Heart right ventricle (tissue), 16 donors: ENCODE measurements at places on chromosomes 3 and 15. TPM values are rescaled to one million over a fixed set of nuclear protein-coding genes. Genes with fewer than 3 reads are reported as not detected.

GRCh38 chr3:14852717-14853116 is 34.0 kb downstream of the FGD5 start:
- DNase-seq, result no peak
- no peak overlapping the region for H3K4me3 ChIP-seq
- H3K36me3 ChIP-seq, result no peaks in the 10 kb centered on the region

GRCh38 chr3:114154321-114154821 is 24.5 kb downstream of the DRD3 start:
- no peak overlapping the region for H3K27ac ChIP-seq
- DNase-seq, result no peak
- no peaks in the 10 kb centered on the region for H3K27me3 ChIP-seq
- no peaks in the 10 kb centered on the region for H3K36me3 ChIP-seq
- H3K4me1 ChIP-seq, result peaks cover 3% of the 10 kb centered on the region

TTC21A gene
- total RNA-seq, result 1.3 TPM

GRK7 gene
- not detected for total RNA-seq

DNA sequence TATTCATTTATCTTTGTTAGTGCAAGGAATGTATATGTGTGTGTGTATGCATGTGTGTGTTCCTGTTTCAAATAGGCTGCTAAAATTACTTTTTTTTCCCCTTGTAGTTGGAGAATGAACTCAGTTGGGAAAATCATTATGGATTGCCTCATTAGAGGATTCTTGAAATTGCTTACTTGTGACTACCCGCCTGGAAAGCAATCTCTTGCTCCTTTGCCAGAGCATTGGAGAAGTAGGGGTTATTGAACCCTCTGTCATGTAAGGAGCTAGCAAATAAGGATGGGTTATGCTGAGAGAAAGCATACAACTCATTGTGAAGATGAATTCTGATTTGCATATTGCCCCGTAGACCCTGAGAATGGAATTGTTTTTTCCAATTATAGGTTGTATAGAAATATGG is 474.5 kb downstream of the CADM2 start:
- H3K27me3 ChIP-seq, result no peaks in the 10 kb centered on the region
- H3K4me1 ChIP-seq, result no peaks in the 10 kb centered on the region
- DNase-seq, result no peak
- no peaks in the 10 kb centered on the region for H3K36me3 ChIP-seq
- no peak overlapping the region for H3K4me3 ChIP-seq
- H3K27ac ChIP-seq, result no peak overlapping the region

XCR1 gene
- 0.72 TPM for total RNA-seq

GRCh38 chr3:141659821-141660613 is 78.1 kb upstream of the RNF7 start:
- peak; percentile 70 for DNase-seq
- no peaks in the 10 kb centered on the region for H3K27me3 ChIP-seq
- peak overlapping the region; percentile 62 for H3K4me3 ChIP-seq
- H3K36me3 ChIP-seq, result no peaks in the 10 kb centered on the region

ACKR2 gene
- total RNA-seq, result 1.2 TPM

DNA sequence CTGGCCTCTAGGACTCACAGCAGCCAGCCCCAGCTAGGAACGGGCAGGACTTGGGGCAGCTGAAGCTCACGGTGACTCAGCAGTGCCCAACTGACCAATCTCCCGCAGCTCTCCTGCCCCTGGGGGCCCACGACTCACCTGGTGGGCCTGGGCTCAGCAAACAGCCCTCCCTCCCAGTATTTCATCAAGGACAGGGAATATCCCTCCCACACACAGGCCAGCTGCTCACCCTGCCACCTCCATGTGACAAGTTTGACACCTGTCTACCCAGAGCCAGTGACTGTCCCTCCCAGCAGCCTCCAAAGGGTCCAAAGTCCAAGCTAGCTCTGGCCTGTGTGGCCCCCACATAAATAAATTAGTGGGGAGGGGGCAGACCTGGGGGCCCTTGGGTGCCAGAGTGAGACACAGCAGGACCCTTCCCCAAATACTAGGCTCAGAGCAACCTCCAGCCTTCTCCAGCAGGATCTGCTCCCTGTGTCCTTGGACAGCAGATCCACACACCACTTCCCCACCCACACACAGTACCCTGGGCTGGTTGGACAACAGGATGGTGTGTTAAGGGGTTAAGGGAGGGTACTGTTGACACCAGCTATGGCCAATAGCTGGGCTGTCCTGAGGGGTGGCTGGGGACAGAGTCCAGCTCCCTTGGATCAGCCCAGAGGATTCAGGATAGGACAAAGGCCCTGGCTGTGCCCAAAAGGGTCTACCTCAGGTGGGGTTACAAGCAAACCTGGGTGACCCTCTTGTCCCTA is 4.3 kb downstream of the GNAT1 start:
- peaks cover 56% of the 10 kb centered on the region for H3K27me3 ChIP-seq
- DNase-seq, result no peak
- no peak overlapping the region for H3K27ac ChIP-seq
- peaks cover 21% of the 10 kb centered on the region for H3K4me1 ChIP-seq
- no peak overlapping the region for H3K4me3 ChIP-seq
- no peaks in the 10 kb centered on the region for H3K36me3 ChIP-seq

DNA sequence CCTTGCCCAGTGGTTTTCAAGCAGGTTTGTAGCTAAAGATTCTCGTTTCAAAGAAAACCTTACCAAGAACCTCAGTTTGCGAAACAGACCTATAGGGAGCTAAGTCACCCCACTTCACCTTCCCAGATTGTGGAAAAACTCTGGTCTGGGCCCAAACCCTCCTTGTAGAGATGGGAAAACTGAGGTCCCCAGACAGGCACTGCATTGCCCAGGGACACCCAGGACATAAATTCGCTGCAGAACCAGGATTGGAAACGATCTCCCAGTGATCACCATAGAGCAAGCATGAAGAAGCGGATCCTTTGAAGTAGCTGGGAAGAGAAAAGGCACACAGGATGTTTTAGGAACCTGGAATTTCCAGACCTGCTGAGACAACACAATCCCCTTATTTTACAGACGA is 85.6 kb upstream of the PIAS1 start:
- no peaks in the 10 kb centered on the region for H3K27me3 ChIP-seq
- peaks cover 11% of the 10 kb centered on the region for H3K4me1 ChIP-seq
- no peaks in the 10 kb centered on the region for H3K36me3 ChIP-seq
- no peak for DNase-seq

FGD5 gene
- 18.4 TPM for total RNA-seq

GRCh38 chr3:17052363-17052762 is 167.6 kb downstream of the PLCL2 start:
- DNase-seq, result no peak
- no peaks in the 10 kb centered on the region for H3K36me3 ChIP-seq
- peaks cover 11% of the 10 kb centered on the region for H3K4me1 ChIP-seq
- H3K27me3 ChIP-seq, result no peaks in the 10 kb centered on the region
- H3K4me3 ChIP-seq, result no peak overlapping the region
- H3K27ac ChIP-seq, result no peak overlapping the region

ZNF385D gene
- 6.2 TPM for total RNA-seq

DNA sequence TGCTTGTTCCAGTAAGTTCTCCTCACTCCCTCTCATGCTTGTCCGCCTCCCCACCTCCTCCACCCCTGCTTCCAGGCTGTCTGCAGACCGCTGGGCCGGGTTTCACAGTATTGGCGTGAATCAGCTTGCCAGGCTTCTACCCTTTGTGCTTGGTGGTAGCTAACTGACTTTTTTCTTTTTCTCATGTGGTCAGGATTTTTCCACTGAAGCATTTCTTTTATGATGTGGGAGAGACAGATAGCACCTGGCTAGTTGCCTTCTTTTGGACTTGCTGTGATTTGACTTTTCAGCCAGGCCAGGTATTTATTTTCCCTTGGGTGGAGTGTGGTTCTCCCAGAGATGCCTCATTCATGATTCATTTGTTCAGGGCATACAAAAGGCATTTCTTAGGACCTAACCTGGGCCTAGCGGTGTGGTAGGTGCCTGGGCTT is 60.6 kb downstream of the ST6GAL1 start:
- DNase-seq, result no peak
- H3K36me3 ChIP-seq, result no peaks in the 10 kb centered on the region
- peak overlapping the region; percentile 40 for H3K27ac ChIP-seq
- peaks cover 76% of the 10 kb centered on the region for H3K4me1 ChIP-seq
- H3K27me3 ChIP-seq, result no peaks in the 10 kb centered on the region
- no peak overlapping the region for H3K4me3 ChIP-seq

DNA sequence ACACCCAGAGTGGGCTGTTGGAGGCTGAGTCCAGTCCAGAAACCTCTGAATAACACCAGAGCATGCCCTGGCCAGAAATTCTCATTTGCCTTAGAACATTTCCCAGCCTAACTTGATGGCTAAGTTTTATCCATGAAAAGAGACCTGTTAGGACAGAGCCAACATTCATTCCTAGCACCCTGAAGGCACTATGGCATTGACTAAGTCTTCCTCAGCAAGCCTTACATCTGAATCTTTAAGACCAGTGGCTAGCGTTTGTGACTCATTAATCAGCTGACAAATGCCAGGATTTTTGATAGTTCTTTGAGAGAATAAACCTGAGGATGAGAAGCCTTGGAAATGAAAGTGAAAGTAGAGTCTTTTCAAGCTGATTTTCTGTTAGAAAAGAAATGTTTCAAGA is 1087.1 kb upstream of the ALCAM start:
- H3K36me3 ChIP-seq, result no peaks in the 10 kb centered on the region
- H3K4me1 ChIP-seq, result no peaks in the 10 kb centered on the region
- no peak for DNase-seq
- peak overlapping the region; percentile 20 for H3K4me3 ChIP-seq

GRCh38 chr3:177150218-177150916 is 46.9 kb downstream of the TBL1XR1 start:
- no peak for DNase-seq
- no peaks in the 10 kb centered on the region for H3K36me3 ChIP-seq
- no peak overlapping the region for H3K4me3 ChIP-seq

GREM1 gene
- total RNA-seq, result not detected

- H3K4me1 ChIP-seq, result no peaks in the 10 kb centered on the region
- no peak overlapping the region for H3K27ac ChIP-seq
- H3K4me3 ChIP-seq, result no peak overlapping the region
These were observed 18.8 kb upstream of the NIPA2 start for GRCh38 chr15:22819651-22820050.

- no peak for DNase-seq
- peak overlapping the region; percentile 89 for H3K27ac ChIP-seq
- H3K4me1 ChIP-seq, result peaks cover 28% of the 10 kb centered on the region
- no peaks in the 10 kb centered on the region for H3K36me3 ChIP-seq
These were observed 765 bp upstream of the UBE2E2 start for GRCh38 chr3:23202203-23202920.

- no peaks in the 10 kb centered on the region for H3K4me1 ChIP-seq
- no peak overlapping the region for H3K27ac ChIP-seq
- no peaks in the 10 kb centered on the region for H3K27me3 ChIP-seq
- no peak for DNase-seq
- H3K36me3 ChIP-seq, result peaks cover 79% of the 10 kb centered on the region
These were observed 43.1 kb downstream of the SCAP start for GRCh38 chr3:47432673-47433072.

DNA sequence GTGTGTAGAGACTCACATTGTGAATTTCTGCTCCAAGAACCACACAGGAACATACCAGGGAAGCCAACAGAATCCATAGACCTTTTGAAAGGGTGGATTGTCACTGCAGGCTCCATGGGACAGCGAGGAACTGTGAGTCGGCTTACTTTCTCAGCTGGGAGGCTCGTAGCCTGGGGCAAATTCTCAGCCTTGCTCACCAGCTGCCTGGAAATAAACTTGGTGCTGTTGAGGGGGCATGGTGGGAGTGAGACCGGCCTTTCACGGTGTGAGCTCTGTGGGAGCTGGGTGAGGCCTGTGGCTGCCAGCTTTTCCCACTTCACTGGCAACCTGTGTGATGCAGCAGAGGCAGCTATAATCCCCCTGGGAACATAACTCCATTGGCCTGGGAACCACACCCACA is 146.6 kb upstream of the P2RY1 start:
- H3K27me3 ChIP-seq, result no peaks in the 10 kb centered on the region
- no peaks in the 10 kb centered on the region for H3K36me3 ChIP-seq
- H3K27ac ChIP-seq, result no peak overlapping the region
- no peak overlapping the region for H3K4me3 ChIP-seq

TNFAIP8L3 gene
- 7.7 TPM for total RNA-seq

CTXND1 gene
- 0.35 TPM for total RNA-seq
